ENCODE measurements at places on chromosomes 11 and 22. TPM values are rescaled to one million over a fixed set of nuclear protein-coding genes. Genes with fewer than 3 reads are reported as not detected.

Gene B4GALNT4
- 31.6 TPM for total RNA-seq

Gene MS4A15
- not detected for total RNA-seq

Gene SEPTIN3
- total RNA-seq, result 1.9 TPM

Gene MUC15
- total RNA-seq, result not detected

Gene PAAF1
- 11.9 TPM for total RNA-seq

Gene MS4A3
- total RNA-seq, result not detected

Gene MCHR1
- 1.7 TPM for total RNA-seq

Gene CACNA1I
- not detected for total RNA-seq

Gene RIMBP3B
- total RNA-seq, result 0.07 TPM

Gene GRIK4
- 0.14 TPM for total RNA-seq

Gene CEP126
- 0.82 TPM for total RNA-seq

Gene BACE1-AS
- total RNA-seq, result 5.9 TPM

Gene CHST1
- 2.3 TPM for total RNA-seq

Gene F2
- not detected for total RNA-seq

Gene XKR3
- not detected for total RNA-seq

Gene AQP11
- total RNA-seq, result 0.75 TPM

Gene OR6M1
- not detected for total RNA-seq

Gene ZBTB16
- total RNA-seq, result 0.08 TPM

Gene ZP1
- total RNA-seq, result not detected

All from kidney epithelial cell (primary cell).